WTC11 (cell line): ENCODE measurements at places on chromosomes 11 and 22.

- H3K27me3 ChIP-seq = no peaks in the 10 kb centered on the region
- H3K4me1 ChIP-seq = peaks cover 2% of the 10 kb centered on the region
- H3K4me3 ChIP-seq = no peak overlapping the region
- no peaks in the 10 kb centered on the region for H3K36me3 ChIP-seq
- no peak overlapping the region for H3K27ac ChIP-seq
Observed at GRCh38 chr11:83464160-83464944, 178.2 kb upstream of the CCDC90B start.

- no peak for DNase-seq
- H3K4me3 ChIP-seq = no peak overlapping the region
- no peaks in the 10 kb centered on the region for H3K4me1 ChIP-seq
- no peaks in the 10 kb centered on the region for H3K36me3 ChIP-seq
- H3K27me3 ChIP-seq = peaks cover 11% of the 10 kb centered on the region
Observed at GRCh38 chr11:76159983-76160661, 46.2 kb downstream of the WNT11 start.

GRCh38 chr11:113977071-113977490 is 2.2 kb downstream of the HTR3A start:
- H3K4me3 ChIP-seq = no peak overlapping the region
- peaks cover 30% of the 10 kb centered on the region for H3K4me1 ChIP-seq
- DNase-seq = no peak

GRCh38 chr11:64888729-64889511 is 10.5 kb upstream of the EHD1 start:
- H3K27ac ChIP-seq = no peak overlapping the region
- no peaks in the 10 kb centered on the region for H3K36me3 ChIP-seq
- no peaks in the 10 kb centered on the region for H3K27me3 ChIP-seq

DNA sequence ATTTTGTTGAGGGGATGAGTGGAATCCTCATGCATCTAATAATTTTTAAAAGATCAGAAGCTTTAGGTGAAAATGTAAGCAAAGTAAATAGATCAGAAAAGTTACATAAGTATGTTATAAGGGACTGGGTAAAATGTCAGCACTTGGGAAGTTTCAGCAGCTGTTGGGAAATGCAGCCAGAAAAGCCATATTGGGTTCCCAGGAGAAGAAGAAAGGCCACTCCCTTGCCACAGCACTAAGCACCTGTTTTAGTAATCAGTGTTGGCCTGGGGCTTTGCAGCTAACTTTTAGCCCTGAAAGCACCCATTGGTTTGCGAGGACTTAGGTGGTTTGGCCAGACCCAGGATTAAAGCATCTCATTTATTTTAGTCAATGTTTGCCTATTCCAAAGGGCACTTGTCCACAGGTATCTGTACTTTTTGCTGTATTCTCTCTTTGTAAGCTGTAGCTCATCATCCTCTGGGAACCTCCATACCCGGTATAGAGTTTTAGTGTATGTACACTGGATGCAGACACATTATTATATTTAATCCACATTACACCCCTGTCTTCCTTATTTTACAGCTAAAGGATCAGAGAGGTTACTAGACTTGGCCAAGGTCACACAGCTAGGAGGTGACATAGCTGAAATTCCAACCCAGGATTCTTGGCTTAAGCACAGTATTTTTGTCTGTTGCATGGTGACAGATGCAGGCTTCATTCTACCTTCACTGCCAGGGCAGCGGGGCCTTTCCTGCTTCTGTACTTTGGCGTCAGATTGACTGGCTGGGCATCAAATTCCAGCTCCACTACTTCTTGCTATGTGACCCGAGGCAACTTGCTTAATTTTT is 127.7 kb upstream of the SESN3 start:
- H3K27ac ChIP-seq = no peak overlapping the region
- no peak overlapping the region for H3K4me3 ChIP-seq

- H3K27ac ChIP-seq = no peak overlapping the region
- H3K27me3 ChIP-seq = no peaks in the 10 kb centered on the region; the same call in 1 of the 2 replicates
- H3K4me3 ChIP-seq = no peak overlapping the region
- no peak for DNase-seq
- H3K4me1 ChIP-seq = no peaks in the 10 kb centered on the region
Observed at GRCh38 chr11:1161410-1162137, 3.8 kb downstream of the MUC5AC start.

DNA sequence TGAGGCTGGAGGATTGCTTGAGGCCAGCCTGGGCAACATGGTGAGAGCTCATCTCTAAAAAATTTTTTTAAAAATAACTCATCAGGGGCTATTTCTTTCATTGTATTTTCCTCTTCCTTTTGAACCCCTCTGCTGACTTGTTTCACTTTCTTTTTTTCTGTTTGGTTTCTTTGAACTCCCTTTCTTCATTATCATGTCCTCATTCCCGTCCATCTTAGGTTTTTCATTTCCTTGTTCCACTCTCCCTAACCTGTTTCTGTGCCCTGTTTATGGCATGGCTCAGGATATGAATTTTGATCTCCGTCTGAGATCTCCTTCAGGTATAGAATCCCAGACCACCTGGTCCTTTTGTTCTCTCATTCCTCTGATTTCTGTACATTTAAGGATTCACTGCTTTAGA is 12.5 kb downstream of the MARK2 start:
- peak overlapping the region; percentile 78 for H3K27ac ChIP-seq
- no peaks in the 10 kb centered on the region for H3K27me3 ChIP-seq
- peaks cover 41% of the 10 kb centered on the region for H3K4me1 ChIP-seq
- peaks cover 21% of the 10 kb centered on the region for H3K36me3 ChIP-seq

DNA sequence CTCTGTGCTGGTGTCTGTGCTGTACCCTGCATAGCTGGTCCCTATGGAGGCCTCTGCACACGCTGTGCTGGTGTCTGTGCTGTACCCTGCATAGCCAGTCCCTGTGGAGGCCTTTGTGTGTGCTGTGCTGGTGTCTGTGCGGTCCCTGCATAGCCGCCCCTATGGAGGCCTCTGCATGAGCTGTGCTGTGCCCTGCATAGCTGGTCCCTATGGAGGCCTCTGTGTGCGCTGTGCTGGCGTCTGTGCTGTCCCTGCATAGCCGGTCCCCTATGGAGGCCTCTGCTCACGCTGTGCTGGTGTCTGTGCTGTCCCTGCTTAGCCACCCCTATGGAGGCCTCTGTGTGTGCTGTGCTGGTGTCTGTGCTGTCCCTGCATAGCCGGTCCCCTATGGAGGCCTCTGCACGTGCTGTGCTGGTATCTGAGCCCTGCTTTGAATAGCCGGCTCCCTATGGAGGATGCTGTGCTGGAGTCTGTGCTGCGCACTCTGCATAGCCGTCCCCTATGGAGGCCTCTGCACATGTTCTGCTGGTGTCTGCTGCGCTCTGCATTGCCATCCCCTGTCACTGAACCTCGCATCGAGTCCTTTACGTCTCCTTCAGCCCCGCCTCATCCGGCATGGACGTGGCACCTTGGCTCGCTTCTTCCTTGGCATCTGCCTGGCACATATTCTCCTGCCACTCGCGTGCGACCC is 6.2 kb downstream of the NADSYN1 start:
- no peak overlapping the region; the same call in 1 of the 2 replicates for H3K27ac ChIP-seq
- no peak overlapping the region for H3K4me3 ChIP-seq
- H3K4me1 ChIP-seq = no peaks in the 10 kb centered on the region
- no peak for DNase-seq
- H3K36me3 ChIP-seq = peaks cover 45% of the 10 kb centered on the region
- no peaks in the 10 kb centered on the region for H3K27me3 ChIP-seq

DNA sequence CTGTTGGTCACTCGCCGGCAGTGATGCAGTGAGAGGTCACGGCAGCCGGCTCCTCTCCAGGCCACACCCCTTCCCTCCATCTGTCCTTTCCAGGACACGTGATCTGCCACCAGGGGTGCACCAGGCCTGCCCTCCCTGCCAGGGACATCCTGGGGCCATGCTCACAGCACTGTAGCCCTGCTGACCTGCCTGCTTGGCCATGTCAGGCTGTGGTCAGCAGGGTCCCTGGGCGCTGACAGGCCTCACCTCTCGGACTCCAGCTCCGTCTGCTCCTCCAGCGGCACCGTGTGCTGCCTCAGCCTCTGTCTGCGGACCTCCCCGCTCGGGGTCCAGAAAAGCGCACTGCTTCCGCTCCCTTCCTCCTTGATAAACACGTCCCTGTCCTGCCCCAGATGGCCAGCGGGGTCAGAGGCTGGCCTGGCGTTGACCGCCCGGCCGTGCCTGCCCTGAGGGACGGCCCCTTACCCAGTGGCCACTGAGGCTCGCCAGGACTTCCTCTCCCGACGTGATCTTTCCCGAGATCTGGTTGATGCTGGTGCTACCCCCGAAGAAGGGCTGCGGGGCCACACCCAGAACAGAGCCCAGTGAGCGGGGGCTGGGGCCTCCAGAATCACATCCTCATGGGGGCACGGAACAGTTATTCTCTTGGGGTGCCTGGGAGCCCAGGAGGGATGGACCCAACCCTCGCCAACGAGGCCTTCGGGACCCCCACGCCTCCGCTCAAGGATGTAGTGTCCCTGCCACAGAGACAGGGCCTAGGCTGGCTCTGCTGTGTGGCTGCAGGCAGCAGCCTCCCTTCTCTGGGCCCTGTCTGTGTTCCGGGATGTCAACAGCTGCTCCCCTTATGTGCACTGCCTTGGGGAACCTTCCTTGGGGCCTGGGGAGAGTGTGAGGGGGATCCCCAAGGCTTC is 36.3 kb upstream of the CARS1 start:
- H3K4me3 ChIP-seq = no peak overlapping the region
- H3K36me3 ChIP-seq = peaks cover 2% of the 10 kb centered on the region; the same call in 1 of the 2 replicates
- H3K27me3 ChIP-seq = peaks cover 7% of the 10 kb centered on the region
- H3K27ac ChIP-seq = no peak overlapping the region

DNA sequence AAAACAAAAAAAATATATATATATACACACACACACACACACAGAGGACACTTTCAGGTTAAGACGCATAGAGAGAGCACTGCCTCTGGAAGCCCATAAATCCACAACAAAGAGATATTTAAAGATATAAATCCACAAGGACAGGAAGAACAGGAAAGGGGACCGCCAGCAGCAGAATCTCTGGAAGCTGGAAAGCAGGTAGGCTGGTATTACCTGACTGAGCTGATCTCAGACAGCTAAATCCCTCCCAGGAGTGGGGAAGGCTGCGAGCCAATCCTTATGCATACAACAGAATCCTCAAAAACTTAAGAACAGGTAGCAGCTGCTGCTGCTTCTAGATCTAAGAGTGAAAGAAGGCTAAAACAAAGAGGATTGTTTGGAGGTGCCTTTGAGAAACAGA is 1.8 kb upstream of the MCAT start:
- no peak overlapping the region for H3K27ac ChIP-seq
- H3K36me3 ChIP-seq = peaks cover 12% of the 10 kb centered on the region
- no peak for DNase-seq
- peaks cover 9% of the 10 kb centered on the region for H3K4me1 ChIP-seq
- H3K27me3 ChIP-seq = no peaks in the 10 kb centered on the region; the same call in 1 of the 2 replicates

DNA sequence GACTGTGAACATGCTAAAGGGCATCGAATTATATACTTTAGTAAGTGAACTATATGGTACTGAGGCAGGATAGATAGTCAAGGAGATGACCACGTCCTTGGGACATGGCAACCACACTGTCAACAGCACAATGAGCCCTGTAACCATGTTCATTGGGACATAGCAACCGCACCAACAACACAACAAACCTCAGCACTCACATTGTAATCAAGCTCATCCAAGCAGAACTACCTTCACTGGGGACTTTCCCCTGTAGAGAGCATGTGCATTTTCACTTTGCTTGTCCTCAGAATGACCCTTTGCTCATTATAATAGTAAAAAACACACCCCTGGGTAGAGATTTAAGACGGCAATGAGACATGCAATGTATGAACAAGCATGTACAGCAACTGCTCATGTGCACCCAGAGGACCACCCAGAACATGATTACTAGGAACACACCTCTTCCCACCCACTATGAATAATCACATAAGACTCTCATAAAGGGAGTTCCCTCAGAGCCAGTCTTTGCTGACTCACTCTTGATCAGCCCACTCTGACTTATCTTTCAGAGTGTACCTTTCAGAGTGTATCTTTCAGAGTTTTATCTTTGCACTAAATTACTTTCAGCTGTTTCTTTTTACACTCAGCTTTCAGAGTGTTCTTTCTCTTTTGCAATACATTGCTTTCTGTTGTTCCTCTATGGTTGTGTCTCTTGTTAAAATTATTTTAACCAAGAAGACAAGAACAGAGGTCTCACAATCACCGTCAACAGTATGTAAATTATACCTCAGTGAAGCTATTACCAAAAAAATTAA is 4.1 kb upstream of the PLAAT2 start:
- H3K4me3 ChIP-seq = no peak overlapping the region
- H3K27me3 ChIP-seq = no peaks in the 10 kb centered on the region; the same call in 1 of the 2 replicates
- H3K27ac ChIP-seq = peak overlapping the region; percentile 51
- H3K4me1 ChIP-seq = peaks cover 32% of the 10 kb centered on the region
- H3K36me3 ChIP-seq = no peaks in the 10 kb centered on the region
- DNase-seq = no peak

- no peak overlapping the region for H3K4me3 ChIP-seq
- peaks cover 26% of the 10 kb centered on the region for H3K4me1 ChIP-seq
- DNase-seq = no peak
- H3K27ac ChIP-seq = no peak overlapping the region
Observed at GRCh38 chr11:12440565-12440964, 63.2 kb downstream of the PARVA start.

GRCh38 chr22:19937616-19938473 is 3.7 kb upstream of the COMT start:
- H3K36me3 ChIP-seq = peaks cover 28% of the 10 kb centered on the region
- H3K27me3 ChIP-seq = peaks cover 7% of the 10 kb centered on the region
- no peak overlapping the region for H3K27ac ChIP-seq
- H3K4me3 ChIP-seq = no peak overlapping the region
- H3K4me1 ChIP-seq = peaks cover 14% of the 10 kb centered on the region

DNA sequence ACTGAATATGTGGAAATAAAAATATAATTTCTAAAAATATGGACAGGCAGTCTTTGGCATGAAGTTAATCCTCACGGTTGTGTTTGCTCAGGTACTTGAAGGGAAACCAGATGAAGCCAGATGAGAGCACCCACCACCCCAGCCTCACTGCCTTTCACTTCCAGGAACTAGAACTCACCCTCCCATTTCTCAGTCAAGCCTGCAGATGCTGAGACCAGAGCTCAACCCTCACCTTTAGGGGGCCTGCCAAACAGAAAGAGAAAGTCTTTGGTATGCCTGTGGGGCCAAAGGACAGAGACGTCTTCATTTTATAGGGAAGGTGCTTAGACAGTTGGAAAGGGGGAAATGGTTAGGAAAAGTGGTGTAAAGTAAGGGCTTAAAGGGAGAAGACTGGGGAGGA is 252.8 kb upstream of the PLET1 start:
- H3K4me1 ChIP-seq = no peaks in the 10 kb centered on the region
- no peaks in the 10 kb centered on the region for H3K27me3 ChIP-seq
- no peaks in the 10 kb centered on the region for H3K36me3 ChIP-seq
- DNase-seq = no peak
